ENCODE measurements at places on chromosomes 16 and 17.

DNA sequence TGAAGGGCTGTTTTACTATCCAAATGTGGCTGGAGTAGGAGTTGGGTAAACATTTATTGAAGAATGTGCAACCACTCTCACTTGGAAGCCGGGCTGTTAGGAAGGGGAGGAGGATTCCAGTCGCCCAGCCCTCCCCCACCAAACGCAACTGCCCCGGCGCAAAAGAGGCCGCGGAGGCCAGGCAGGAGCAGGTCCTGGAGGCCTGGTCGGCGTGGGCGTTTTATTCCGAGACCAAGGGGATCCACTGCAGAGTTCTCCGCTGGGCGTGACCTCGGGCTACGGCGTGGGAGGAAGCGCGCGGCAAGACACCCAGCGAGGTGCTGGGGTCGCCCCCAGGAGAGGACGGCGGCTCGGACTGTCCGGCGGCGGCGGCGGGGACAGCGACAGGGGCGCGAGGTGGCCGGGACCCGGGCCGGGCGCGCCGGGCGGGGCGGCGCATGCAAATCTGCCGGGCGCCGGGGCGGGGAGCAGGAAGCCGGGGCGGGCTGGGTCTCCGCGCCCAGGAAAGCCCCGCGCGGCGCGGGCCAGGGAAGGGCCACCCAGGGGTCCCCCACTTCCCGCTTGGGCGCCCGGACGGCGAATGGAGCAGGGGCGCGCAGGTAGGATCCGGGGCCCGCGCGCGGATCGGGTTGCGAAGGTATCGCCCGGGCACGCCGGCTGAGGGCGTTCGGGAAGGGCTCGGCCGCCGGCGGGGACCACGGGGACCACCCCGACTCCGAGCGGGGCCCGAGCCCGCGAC, at the start of gene IL4R:
Gene IL4R, plus strand, starts transcription at position 553 of the 739 bp plus-strand sequence. CDS start 26,230 bp downstream, outside the sequence.
- DNase-seq: peak; percentile 33

DNA sequence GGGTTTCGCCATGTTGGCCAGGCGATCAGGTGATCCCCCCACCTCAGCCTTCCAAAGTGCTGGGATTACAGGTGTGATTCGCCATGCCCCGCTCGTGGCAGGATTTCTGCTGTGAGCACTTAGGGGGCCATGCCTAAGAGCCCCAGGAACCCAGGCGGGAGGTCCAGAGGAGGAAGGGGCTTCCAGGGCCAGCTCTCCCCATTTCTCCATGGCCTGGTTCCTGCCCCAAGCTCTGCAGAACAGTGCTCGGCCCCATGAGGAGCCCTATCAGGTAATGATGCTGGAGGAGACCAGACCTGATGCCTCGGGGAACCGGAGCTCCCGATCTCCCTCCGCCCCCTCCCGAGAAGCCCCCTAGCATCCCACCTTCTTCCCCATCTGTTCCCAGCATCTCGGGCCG, 53.6 kb downstream of the RMI2 start:
- DNase-seq: no peak

DNA sequence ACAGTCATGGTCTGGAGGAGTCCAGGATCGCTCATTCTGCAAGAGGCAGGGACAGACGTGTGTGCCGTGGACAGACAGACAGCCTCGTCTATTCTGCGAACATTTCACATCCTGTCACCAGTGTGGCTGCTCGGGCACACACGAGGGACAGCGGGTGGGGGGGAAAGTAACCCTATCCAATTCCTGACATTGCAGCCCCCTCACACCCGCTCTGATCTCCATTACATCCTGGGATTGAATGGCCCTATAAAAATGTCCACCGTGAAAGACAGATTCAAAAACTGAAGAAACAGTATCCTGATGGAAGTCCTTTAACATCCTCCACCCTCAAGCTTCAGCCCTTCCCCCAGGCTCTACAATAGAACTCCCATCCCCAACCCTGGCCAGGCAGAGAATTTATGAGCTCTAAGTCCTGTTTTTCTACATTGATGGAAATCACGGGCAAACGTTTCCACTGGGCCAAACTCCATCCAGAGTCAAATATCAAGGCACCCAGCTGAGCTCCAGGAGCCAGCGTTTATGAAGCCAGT, 39.4 kb downstream of the HS3ST3A1 start:
- DNase-seq: peak; percentile 89

GRCh38 chr16:51624080-51624775, 473.2 kb upstream of the SALL1 start:
- no peak for DNase-seq

DNA sequence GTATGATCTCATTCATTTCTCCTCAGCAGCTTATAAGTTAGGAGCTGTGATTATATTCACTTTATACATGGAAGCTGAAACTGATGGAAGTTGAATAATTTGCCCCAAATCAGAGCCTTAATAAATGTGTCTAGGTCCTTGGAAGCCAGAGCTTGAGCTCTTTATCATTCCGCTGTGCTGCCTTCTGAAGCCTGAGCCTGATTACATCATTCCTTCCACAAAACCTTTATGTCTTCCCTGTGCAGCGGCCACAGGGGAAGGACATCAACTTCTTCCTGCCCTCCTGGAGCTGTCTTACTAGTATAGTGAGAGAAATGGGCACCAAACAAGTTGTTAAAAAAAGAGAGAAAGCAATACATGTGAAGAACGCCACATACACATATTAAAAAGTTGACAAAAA, 6.8 kb downstream of the TNRC6C start:
- DNase-seq: no peak

DNA sequence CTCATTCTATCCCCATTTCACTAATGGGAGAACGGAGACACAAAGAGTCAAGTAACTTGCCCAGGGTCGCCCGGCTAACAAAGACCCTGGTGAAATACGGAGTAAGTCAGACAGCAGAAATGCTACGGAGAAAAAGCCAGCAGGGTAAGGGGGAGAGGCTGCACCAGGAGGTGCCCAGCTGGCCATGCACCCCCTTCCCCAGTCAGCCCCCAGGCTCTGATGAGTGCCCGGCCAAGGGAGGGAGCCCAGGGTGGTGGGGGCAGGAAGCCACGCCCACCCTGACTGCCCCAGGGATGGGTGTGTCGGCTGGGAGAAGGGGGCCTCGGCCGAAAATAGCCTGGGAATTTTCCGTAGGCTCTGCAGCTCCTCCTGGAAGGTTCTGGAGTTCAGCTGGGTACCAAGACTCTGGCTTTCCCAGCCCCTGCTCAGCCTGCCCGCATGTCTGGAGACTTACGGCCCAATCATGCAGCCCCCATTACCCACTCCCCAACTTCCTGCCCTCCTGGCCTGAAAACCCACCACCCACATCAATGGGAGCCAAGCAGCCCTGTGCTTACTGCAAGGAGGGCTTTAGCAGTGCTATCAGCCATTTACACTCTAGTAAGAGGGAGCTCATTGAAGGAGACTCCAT, 4.2 kb downstream of the CARHSP1 start:
- no peak for DNase-seq

DNA sequence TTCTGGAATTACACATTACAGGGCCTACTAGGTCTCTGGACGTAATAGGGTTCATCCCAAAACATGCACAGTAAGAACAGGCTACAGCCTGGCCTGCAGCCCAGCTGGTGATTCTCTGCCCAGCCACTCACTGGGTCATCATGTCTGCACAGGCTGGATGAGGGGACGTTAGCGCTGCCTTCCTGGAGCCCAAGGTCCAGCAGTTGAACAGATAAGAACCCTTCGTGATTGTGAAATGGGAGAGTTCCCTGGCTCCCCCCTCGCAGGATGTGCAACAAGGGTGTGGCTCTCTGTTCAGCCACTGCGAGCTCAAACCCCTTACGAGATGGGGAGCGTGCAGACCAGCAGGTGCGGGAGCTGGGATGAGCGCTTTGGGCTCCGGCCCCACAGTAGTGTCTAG, 200.0 kb upstream of the CDH5 start:
- no peak for DNase-seq

DNA sequence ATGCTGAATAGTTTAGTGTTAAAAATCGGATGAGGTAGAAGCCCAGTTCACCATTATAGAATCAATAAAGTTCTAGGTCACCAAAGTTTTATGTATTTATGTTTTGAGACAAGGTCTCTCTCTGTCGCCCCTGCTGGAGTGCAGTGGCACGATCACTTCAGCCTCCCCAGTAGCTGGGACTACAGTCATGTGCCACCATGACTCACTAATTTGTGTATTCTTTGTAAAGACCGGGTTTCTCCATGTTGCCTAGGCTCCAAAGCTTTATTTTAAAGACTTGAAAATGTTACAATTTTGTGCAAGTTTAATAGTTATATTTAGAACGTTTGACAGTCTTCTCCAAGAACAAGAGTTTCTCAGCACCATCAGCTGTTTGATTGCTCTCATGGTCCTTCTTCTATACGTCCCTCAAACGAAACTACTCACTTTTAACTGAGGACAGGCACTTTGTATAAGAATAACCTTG, 32.1 kb downstream of the NDE1 start:
- DNase-seq: peak; percentile 65

DNA sequence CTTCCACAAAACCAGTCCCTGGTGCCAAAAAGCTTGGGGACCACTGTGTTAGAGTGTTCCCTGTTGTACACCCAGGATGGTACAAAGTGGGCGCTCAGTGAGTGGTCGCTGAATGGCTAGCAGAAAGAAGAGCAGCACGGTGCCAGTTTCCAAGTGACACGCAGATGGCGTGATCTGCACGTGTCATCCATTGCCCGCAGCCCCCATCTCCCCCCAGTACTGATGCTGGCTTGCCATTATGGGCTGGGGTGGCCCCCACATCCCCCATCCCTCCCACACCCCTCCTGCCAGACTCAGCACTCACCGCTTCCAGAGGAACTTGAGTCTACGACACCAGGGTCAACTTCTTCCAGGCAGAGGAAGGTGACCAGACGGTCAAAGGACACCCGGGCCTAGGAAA, 36.5 kb downstream of the ABCC6 start:
- no peak for DNase-seq

GRCh38 chr17:13557077-13557476, 44.7 kb downstream of the HS3ST3A1 start:
- no peak for DNase-seq

GRCh38 chr16:67034487-67034886, 5.5 kb downstream of the CBFB start:
- DNase-seq: no peak

DNA sequence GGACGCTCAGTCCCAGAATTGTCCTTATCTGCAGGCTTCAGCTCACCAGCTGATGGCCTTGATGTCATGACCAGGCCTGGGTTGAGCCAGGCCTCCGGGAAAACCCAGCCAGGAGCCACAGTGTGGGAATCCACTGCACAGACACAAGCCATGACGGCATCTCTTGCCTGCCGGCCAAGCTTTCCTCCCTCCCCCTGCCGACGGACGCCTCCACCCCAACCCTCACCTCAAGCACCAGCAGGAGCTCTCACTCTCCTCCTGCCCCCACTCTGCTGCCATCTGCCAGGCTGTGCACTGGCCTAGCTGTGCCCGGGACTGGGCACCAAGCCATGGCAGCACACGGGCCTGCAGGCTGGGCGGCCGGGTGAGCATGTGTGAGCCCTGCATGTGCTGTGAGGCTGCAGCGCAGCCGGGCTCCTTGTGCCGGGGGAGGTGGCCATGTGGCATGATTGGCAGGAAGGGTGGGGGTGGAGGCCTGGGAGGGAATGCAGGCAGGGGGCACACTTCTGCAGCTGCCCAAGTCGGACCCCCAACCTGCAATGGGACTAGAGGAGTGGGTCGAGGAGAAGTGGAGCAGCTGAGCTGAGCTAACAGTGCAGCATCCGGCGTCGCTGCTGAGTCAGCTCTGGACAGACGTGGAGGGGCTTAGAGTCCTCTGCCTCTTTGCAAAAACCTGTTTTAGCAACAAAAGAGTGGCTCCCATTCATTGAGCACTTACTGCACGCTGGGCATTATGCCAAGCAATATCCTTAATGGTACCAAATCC, 268.5 kb downstream of the CBLN1 start:
- no peak for DNase-seq

- DNase-seq: no peak
Observed at GRCh38 chr16:88509749-88510069, 56.6 kb downstream of the ZFPM1 start.

DNA sequence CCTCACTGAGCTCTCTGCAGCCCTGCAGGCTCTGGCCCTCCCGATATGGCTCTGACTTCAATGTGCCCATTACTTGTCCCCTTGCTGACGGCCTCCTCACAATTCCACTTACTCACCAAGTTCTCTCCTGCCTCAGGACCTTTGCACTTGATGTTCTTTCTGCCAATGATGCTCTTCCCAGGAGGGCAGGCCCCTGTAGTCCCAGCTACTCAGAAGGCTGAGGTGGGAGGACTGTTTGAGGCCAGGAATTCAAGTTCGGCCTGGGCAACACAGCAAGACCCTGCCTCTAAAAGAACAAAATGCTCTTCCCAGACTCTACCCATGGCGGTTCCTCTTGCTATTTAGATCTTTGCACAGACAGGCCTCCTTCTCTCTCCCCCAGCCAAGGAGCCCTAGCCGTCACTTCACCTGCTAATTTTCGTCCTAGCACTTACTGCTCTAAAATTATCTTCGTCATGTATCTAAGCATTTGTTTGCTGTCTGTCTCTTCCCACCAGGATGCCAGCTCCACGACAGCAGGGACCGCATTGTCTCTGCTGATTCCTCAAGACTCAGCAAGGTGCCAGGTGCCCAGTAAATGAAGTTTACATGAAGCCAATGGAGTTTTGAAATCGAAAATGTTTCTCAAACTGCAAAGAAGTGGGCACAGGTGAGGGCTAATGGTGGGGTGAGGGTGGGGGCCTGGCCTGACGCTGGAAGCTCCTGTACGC, 626 bp upstream of the RAI1 start:
- no peak for DNase-seq

- DNase-seq: no peak
Observed at GRCh38 chr17:72967977-72968585, 124.4 kb downstream of the SLC39A11 start.

DNA sequence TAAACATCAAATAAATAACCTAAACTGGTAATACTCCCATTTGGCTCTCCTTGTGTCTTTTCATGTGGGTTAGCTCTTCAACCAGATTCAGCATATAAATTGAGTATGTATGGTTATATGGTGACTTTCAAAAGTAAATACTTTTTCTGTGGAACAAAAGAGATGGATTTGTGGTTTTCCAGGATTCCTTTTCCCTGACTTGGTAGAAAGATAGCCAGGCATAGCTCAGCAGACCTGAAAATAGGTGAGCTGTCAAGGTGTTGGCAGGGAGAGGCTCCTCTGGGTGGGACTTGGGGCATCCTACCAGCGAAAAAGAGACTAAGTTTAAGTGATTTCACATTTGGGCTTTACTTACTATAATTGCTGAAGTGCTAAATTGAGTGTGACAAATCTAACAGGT, 80.3 kb downstream of the FTO start:
- no peak for DNase-seq

All from fibroblast of the conjunctiva (primary cell).